ENCODE measurements at places on chromosomes 5 and 9.

- no peak for DNase-seq
These were observed 46.2 kb downstream of the SKIC3 start for GRCh38 chr5:95508550-95508949.

- no peak for DNase-seq
These were observed 145.1 kb downstream of the IRX1 start for GRCh38 chr5:3740546-3741373.

GRCh38 chr5:31759925-31760324, 121.0 kb downstream of the PDZD2 start:
- DNase-seq: no peak

- DNase-seq: peak; percentile 61
These were observed 644 bp downstream of the BRD3 start for GRCh38 chr9:134066913-134067851.

- DNase-seq: no peak
These were observed 85.2 kb upstream of the CDH12 start for GRCh38 chr5:22938362-22938761.

GRCh38 chr5:178667101-178667500, 40.3 kb upstream of the CLK4 start:
- DNase-seq: no peak

DNA sequence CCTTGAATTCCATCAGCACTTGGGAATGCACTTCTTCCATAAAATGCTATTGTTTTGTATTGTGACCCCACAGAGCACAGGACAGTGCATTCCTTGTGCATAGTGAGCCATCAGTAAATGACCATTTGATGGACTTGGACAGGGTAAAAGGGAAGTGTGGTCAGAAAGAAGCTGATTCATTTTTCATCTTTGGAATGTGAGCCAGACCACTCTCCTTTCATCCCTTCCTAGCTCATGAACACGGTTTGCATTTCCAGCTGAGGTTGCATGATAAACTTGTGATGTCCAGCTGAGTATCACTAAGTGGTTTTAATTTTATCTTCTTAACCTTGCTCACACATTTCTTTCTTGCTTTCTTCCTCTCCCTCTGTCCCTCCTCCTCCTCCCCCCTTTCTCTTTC, 101.3 kb downstream of the NUDT12 start:
- DNase-seq: no peak

DNA sequence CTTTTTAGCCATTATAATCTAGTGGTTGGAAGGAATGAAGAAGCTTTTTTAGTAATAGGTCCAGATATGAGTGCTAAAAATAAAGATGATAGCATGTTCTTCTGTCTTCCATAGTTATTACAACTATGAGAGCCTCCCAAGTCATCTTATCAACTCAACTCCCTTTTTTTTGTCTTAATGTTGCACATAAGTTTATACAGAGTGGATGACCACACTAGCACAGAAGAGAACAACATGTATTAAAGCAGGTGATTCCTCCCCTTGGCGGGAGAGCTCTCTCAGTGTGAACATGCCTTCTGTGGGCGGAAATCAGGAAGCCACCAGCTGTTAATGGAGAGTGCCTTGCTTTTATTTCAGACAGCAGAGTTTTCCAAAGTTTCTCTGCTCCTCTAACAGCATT, 40.1 kb upstream of the STX17 start:
- no peak for DNase-seq

- DNase-seq: no peak
These were observed 37.4 kb downstream of the SNX24 start for GRCh38 chr5:122882831-122883230.

GRCh38 chr9:95572381-95573151, 55.8 kb upstream of the PTCH1 start:
- DNase-seq: no peak

- DNase-seq: no peak
These were observed 72.1 kb upstream of the GALNT10 start for GRCh38 chr5:154118385-154118784.

GRCh38 chr5:10632110-10632761, 68.4 kb downstream of the ANKRD33B start:
- DNase-seq: no peak
